AG09319 (cell line): ENCODE measurements at places on chromosomes 7 and 10.

- DNase-seq = no peak
Measured at GRCh38 chr10:43963793-43964425, 315.2 kb upstream of the ZNF32 start.

DNA sequence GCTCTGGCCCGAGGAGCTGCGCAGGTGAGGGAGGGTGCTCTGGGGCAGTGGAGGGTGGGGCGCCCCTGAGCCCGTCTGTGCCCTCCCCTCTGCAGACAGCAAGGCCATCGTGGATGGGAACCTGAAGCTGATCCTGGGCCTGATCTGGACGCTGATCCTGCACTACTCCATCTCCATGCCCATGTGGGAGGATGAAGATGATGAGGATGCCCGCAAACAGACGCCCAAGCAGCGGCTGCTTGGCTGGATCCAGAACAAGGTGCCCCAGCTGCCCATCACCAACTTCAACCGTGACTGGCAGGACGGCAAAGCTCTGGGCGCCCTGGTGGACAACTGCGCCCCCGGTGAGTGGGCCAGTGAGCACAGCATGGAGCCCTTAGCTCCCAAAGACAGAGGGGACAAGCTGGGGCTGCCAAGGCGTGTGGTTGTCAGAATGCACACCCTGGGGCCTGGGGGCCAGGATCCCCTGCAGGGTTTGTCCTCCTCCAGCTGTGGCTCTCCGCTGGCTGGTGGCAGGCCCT, 5.1 kb downstream of the FLNC start:
- DNase-seq = no peak

DNA sequence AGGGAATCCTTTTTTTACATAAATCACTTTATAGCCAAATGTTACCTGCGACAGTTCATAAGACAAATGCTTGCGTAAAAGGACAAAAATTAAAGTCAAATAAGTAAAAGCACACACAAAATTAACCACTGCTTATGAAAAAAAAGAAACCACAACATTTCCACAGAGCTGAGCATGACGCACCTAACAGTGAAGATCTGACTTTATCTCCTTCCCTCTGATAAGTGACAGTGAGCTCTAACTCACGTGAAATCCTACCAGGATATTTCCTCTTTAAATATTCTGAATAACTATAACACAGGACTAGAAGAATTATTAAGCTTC, 225.5 kb downstream of the SFMBT2 start:
- no peak for DNase-seq

GRCh38 chr7:14432924-14433323, 443.5 kb upstream of the ETV1 start:
- no peak for DNase-seq

DNA sequence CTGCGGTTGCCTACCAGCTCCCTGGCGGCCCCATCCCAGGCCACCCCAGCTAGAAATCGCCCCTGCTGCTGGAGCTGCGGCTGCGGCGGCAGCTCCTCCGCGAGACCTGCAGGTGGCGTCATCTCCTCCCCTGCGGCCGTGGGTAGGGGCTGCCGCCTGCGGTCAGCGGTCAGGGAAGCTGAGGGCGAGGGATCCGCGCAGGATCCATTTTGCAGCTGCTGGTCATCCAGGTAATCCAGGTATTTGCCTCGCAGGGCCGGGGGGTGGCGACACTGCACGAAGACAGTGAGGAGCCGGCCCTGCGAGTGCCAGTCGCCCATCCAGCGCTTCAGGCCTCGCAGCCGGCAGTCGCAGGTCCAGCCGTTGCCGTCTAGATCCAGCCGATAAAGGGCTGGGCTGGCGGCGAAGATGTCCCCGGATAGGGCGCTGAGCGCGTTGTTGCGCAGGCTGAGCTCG, 1.5 kb downstream of the TRIL start:
- no peak for DNase-seq

- DNase-seq = no peak
Measured at GRCh38 chr10:97399843-97400545, 1.1 kb downstream of the RRP12 start.

- DNase-seq = no peak
Measured at GRCh38 chr7:64541438-64542359, 21.2 kb downstream of the ZNF680 start.

DNA sequence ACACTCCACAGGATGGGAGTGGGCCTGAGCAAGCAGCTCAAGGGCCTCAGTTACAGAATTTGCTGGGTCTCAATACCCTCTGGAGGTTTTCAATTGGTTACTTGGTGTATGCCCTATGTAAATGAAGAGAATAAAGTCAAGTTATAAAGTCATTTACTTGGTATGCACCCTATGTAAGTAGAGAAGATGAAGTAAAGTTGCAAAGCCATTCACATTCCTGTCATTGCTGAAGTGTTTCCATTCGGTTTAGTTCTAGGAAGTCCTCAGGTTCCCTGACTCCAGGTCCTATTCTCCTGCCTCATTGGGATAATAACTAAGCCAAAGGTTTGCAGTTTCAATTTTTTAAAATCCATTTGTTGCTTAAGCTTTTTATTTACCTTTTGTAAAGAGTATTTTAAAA, 272.6 kb upstream of the NPSR1 start:
- DNase-seq = no peak

- no peak for DNase-seq
Measured at GRCh38 chr10:121323443-121323842, 274.8 kb downstream of the FGFR2 start.

DNA sequence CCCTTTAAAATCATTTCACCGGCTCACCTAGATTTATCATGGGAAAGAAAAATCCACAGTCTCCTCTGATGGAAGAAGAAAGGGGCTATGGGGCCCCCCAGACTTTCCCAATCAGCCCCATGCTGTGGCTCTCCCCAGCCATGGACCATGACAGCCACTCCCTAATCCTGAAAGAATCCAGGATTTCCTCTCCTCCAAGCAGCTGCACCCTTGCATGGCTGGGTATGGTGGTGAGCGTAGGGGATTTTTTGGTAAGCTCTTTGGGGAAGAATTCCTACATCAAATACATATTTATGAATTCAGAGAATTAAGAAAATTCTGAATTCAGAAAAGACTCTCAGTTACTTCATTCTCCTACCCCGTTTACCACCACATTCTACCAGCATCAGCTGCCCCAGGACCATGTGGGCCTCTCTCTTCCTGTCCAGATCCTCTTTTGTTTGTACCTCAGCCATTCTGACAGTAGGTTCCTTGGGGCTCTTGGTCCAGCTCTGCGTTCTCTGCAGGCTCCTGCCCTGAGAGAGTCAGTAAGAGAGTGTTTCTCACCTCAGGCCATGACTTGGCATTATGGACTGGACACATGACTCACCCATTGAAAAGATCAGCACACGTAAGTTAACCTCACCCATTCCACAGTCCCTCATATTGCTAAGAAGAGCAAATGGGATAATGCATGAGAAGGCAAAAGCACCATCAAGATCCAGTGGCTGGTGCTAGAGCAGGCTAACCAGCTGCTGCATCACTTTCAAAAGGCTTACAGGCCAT, 337.8 kb downstream of the ELMO1 start:
- no peak for DNase-seq

- no peak for DNase-seq
Measured at GRCh38 chr7:20578257-20578771, 37.2 kb upstream of the ABCB5 start.

GRCh38 chr10:92690915-92691590, 1.3 kb downstream of the HHEX start:
- no peak for DNase-seq

GRCh38 chr7:7516156-7516555, 19.5 kb downstream of the COL28A1 start:
- DNase-seq = no peak

DNA sequence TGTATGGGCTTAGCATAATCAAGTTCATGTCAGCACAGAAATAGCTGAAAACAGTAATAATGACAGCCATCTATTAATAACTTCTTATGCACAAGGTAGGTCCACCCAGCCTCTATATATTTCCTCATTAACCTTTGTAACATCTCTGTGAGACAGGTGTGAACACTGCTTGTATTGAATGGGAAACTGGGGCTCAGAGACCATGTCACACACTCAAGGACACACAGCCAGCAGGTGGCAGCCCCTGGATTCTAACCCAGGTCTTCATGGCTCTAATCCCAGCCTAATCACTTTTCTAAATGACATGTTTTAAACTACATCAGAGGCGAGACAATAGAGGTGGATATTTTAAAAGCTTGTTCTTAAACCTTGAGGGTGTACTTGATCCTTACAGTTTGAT, 591.4 kb downstream of the PARD3 start:
- no peak for DNase-seq

DNA sequence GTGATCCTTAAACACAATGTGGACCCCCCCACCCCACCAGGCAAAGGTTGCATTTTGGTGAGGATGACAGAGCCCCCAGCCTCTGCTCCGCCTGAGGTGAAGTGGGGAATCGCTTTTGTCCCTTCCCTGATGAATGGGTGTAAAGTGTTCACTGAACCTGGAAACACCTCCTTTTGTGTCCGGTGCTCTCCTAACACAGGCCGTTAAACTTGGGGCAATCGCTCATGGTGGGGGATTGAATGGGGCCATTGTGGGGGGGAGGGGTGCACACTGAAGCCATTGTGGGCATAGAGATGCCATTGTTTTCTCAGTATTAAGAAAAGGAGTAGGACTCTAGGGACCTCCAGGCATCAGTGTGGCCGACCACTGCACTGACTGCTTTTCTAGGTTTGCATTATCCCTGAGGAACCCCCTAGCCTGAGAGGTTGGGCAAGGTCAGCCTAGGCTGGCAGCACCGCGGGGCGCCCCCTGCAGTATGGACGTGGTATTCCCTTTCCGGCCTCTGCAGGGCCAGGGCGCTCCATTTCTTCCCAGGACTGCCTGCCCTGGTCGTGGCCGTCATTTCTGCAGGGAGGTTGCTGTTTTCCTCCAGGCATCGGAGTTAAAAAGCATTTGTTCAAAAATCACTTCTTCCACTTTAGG, 158.3 kb downstream of the TCF7L2 start:
- DNase-seq = no peak

DNA sequence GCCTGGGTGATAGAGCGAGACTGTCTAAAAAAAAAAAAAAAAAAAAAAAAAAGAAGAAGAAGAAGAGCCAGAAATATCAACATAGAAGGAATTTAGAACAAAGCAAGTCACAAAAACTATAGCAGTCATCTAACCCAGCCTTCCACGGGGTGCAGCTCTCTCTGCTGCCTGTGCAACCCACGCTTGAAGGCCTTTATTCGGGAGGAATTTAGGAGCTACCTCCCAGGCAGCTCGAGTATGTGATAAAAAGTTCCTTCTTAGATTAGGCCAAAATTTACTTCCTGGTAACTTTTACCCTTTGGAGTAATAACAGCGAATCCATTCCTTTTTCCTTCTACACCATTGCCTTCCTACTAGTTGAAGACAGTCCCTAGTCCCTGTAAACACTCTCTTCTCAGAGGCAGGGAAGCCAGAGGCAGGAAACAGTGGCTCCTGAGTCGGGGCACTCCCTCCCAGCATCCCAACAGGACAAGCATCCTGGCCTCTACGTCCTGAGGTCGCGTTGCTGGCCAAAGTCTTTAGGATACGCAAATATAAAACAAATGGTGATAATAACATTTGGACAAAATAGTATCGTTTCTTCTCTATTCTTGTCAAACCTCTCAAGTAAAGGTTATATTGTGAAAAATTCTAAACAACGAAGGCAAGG, 109.3 kb upstream of the KMT2C start:
- DNase-seq = no peak

DNA sequence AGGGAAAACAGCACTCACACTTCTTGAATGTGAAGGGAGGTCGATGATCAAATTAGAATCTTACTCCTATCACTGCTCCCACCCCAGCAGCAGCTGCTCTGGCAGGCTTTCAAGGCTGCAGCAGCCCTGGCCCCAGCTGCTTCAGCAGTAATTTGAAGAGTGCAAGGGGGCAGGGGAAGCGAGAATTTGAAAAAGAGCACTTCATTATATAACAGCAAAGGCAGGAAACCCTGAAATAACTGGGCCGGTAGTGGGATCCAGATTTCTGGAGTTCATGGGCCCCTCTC, 44.9 kb downstream of the MYPN start:
- DNase-seq = no peak
